Motor neuron (in vitro differentiated cells): ENCODE measurements at places on chromosomes 3 and 15.

GRCh38 chr3:44913868-44914468, 39.6 kb downstream of the TGM4 start:
- ATAC-seq = peak; percentile 75

DNA sequence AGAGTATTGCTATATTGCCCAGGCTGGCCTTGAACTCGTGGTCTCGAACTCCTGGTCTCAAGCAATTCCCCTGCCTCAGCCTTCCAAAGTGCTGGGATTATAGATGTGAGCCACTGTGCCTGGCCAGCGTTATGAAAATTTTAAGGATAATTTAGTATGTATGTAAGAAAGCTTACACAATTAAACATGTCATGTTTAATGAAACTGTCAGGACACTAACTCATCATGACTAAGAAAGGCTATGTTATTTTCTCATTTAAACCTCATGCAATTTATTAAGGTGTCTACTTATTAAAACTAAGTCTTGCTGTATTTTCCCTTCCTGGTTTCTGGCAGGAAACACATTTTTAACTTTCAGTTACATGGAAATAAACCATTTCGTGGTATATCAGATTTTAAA, 106.8 kb upstream of the ATP10A start:
- ATAC-seq = no peak

- ATAC-seq = no peak
These were observed 261.3 kb upstream of the NR2E3 start for GRCh38 chr15:71549091-71549490.

DNA sequence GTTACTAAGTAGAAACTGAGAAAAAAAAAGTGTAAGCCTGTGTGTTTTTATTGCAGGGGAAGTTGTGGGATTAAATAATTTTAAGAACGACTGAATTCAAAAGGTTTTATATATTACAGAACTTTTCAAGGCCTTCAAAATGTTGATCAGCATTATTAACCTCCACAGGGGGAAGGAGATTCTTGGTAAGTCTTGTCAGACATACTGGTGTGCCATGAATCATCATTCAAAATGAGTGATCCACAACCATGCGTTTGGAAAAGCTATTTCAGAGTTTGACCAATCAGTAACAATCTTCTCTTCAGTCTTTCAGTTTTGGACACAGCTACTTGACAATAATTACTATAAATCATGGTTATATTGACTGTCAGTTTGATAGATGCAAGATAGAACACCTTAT, 70.2 kb downstream of the ADAMTS9 start:
- no peak for ATAC-seq
